ENCODE measurements at places on chromosomes 6 and 20.

DNA sequence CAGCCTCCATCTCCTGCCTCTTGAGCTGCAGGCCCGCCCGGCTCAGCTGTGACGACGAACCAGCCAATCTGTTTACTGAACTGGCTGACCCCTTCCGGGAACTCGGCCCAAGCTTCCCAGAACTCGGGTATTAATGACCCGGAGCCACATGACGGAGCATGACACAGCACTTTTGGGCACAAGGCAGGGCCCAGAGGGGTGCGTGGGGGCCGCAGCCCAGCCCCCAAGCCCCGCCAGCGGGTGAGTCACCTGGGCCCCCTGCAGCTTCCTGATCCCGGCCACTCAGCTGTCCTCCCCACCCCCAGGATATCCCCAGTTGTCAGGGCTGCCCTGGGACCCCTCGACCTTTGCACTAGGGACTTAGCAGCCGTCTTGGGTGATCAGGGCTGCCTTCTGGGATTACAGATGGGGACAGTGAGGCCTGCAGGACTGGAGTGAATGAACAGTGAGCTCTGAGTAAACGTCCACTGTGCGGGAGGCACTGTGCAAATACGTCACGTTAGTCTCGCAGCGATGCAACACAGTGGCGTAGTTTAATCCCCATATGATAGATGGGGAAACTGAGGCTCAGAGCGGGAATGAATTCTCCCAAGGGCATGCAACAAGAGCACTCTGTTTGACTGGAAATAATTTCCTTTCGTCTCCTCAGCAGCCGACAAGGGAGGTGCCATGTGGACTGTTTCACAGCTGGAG lies 102.1 kb downstream of the CEBPB start:
- DNase-seq: no peak

- DNase-seq: no peak
Measured at GRCh38 chr20:16299897-16300296, 273.4 kb downstream of the KIF16B start.

DNA sequence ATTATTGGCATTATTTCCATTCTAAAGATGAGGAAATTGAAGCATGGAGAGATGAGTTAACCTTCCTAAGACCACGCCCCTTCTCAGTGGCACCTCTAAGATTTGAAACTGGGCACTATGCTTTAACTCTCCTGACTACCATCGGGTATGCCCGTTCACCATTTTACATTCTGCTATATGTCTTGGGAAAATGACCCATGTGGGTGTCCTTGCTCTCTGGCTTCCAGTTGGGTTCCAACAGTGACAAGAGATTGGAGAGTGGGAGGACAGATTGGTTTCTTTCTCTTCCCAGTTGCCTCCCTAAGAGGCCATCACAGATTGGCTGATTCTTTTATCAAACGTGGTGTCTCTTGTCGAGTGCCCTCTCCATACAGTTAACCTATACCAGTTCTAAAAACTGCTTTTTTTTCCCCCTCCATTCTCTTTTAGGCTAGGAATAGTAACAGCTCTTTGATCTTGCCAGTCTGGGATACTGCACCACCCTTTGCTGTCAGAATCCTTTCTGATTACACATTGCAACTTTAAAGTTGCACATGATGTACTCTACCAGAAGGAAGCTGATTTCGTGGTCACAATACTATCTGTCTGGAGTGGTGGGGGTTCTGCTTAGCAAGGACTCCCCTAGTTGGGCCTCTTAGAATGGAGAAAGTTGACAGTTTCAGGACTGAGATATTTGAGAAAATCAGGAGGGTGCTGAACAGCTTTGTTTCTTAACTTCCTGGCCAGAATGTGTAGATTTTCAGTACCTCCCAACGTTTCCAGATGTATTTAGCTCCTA lies 88.0 kb upstream of the ELOVL5 start:
- no peak for DNase-seq

- DNase-seq: no peak
Measured at GRCh38 chr6:56091159-56091869, 156.1 kb downstream of the COL21A1 start.

- no peak for DNase-seq
Measured at GRCh38 chr20:24785141-24786110, 163.6 kb upstream of the CST7 start.

GRCh38 chr20:25587536-25587935 lies 2.2 kb upstream of the NINL start:
- no peak for DNase-seq

DNA sequence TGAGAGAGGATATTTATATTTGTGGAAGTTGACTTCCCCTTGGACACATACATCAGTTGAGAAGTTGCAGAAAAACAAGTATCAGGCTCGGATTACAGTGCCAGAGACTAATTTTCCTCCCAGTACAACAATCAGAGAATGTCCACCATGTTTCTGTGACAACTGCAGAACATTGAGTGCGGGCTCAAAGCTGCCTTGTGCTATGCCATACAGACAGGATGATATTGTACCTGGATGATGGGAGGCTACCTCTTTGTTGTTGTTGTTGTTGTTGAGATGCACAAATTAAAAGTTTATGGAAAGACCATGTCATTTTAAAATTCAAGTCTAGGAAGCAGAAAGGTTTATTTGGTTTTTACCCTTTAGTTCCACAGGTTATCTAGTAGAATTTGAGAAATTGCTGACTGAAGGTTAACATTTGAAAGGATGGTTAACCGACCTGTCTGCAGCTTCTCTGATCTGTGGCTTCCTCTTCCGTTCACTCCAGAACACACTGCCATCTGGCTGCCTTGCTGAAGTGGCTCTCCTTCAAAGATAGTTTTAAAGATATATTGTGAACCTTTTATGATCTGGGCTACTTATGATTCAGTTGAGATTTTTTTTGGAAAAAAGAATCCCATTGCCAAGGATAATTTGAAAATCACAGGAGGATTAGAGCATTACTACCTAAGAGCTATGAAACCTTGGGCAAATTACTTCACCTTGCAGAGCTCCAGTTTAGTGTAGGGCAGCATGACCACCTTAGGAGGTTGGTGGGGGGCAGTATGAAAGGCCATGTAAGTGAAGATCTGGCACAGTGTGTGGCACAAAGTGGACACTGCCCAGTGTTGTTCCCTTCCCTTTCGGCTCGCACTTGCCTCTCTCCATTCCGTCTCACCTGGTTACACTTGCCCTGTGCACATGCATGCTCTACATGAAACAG lies 15.9 kb downstream of the TMEM200A start:
- DNase-seq: no peak

DNA sequence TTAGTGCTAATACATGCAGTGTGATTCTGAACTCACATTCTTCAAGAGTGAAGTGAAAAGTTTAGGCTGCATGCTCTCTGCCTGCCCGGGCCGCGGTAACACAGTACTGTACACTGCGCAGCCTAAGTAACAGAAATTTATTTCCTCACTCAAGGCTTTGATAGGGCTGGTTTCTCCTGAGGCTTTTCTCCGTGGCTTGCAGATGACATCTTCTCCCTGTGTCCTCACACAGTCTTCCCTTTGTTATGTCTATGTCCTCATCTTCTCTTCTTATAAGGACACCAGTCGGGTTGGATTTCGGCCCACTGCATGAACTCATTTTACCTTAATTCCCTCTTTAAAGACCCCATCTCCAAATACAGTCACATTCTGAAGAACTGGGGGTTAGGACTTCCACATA lies 51.1 kb upstream of the TMEM170B start:
- no peak for DNase-seq

GRCh38 chr6:138979813-138980668 lies 8.0 kb downstream of the REPS1 start:
- DNase-seq: no peak

- DNase-seq: no peak
Measured at GRCh38 chr20:33803921-33804337, 7.2 kb upstream of the CHMP4B start.

DNA sequence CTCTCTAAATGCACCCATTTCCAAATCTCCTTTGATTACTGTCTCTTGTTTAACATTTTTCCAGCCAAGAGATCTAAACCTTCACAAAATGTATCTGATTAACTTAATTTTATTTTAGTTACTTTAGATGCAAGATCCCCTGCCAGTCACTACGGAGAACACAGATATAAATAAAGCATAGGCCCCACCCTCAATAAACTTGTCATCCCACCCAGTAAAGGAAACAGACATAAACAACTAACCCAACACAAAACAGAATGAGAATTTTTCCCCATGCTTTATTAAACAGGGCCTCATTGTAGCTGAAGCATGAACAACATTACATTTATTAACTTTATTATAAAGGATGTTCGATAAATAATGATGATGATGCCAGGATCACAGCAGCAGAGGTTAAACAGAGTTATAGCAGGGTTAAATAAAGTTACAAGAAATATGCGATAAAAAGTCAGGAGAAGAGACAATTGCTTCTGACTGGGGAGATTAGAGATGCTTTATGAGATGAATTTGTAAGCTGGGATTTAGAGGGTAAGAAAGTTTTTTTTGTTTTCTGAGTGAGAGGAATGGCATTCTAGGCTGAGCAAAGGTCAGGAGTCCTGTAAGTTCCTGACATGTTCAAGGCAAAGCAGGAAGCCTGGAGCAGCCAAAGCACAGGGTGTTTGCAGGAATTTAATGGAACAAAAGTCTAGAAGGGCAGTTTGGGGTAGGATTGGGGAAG lies 41.1 kb downstream of the TFAP2A start:
- no peak for DNase-seq

DNA sequence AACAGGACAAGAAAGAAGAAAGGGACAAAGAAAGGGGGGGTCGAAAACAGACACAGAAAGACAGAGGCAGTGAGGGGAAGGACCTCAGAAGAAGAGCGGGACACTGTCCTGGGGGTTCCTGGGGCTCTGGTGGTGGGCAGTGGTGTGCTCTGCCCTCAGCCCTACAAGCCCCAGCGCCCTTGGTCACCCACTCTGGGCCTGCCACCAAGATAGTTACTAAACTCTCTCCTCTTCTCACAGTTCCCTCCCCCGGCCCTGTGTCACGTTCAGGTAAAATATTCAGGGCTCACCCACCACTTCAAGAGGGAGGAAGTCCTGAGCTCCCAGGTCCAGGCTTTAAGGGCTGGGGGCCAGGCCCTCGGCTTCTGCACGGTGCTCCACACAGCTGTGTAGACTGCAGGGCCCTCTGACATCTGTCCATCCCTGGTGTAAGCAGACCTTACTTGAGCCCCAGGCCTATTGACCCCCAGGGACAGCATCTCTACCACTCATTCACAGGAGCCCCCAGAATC lies 87.4 kb downstream of the MRPL14 start:
- DNase-seq: no peak

DNA sequence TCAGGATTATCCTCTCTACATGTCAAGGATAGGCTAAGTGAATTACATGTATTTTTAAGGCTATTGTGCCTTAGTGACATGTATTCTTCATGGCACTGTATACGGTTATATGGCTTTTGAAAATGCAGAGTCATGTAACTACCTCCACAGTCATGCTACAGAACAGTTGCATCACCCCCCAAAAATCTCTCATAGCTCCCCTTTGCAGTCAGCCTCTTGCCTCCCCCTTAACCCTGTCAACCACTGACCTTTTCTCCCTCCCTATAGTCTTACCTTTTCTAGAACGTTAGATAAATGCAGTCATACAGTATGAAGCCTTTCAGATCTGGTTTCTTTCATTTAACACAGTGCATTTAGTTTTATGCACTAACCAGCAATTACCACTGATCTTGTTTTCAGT lies 10.3 kb upstream of the RNF24 start:
- DNase-seq: no peak

DNA sequence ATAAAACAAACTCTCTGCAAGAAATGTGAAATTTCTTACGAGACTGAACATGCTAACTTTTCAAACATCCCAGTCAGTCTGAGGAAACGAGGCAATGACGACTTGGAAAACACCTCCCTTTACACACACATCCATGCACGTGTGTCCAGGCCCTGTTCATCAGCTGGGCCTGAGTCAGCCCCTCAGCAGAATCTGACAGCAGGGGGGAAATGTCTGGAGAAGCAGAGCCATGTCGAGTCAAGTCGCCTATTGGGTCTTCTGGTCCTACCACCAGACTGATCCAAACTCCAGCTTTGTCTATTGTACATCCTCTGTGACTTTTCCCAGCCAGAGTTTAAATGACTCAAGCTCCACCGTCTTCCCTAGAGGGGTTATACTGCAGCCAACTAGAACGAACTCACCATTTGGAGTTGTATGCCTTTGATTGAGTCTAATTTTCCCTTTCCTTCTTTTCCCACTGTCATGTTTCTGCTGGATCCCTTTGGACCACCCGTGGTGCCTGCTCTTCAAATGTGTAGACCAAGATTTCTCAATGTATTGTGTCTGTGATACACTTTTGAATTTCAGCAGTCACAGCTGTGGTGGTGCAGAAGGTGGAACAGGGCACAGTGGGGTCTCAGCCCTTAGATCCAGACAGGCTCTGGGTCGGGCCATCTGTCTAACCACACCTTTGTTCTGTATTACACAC lies 254.0 kb downstream of the CDC5L start:
- no peak for DNase-seq

DNA sequence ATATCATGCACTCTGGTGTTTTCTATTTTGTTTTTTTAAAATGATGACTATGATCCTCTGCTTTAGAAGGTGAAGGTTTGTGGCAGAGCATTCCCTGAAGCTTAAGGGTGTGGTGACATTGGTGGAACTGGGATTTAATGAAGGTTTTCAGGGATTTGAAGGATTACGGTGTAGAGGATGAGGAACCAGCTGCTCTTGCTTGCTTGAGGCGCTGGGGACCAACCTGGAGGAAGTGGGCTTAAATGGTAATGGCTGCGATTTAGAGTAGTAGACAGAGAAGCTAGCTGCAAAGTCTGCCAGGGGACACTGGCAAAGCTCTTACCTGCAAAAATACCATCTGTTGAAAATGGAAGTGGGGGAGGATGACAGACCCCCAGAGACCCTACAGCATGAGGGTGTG lies 241.8 kb downstream of the CLIC5 start:
- no peak for DNase-seq

- no peak for DNase-seq
Measured at GRCh38 chr6:151052021-151052646, 186.6 kb downstream of the MTHFD1L start.
